NCI-H2171 (cell line): ENCODE measurements at places on chromosomes 12 and 14.

DNA sequence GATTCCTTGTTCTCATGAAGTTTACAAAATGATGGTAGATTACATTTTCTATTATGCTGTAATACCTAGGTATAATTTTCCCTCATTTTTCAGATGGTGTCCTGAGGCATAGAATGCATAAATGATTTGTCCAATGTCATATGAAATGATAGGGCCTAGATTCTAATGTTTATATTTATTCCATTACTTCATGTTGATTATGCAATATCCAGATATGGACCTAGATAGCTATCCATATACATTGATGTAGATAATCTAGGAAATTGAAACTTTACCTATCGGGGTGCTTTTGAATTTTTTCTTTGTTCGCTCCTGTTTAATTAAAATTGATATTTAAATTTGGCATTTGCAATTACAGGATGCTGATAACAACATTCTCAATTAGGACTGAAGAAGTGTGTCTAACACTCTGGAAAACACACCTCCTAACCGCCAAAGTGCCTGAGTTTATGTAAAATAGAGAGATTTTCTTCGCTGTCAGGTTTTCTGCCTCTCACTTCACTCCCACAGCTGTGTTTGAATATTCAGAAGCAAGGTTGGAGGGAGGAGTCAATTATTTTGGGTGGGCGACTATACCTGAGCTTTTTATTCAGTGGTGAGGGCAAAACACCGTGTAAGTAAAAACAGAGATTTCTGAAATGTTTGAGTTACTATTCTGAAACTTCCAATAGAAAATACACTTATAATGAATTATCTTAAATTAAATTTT lies 164.4 kb upstream of the ATP2B1 start:
- no peak for DNase-seq

- no peak for DNase-seq
Observed at GRCh38 chr14:75333606-75334548, 55.2 kb downstream of the FOS start.

GRCh38 chr12:49288412-49288853 lies 6.5 kb upstream of the PRPH start:
- no peak for DNase-seq

DNA sequence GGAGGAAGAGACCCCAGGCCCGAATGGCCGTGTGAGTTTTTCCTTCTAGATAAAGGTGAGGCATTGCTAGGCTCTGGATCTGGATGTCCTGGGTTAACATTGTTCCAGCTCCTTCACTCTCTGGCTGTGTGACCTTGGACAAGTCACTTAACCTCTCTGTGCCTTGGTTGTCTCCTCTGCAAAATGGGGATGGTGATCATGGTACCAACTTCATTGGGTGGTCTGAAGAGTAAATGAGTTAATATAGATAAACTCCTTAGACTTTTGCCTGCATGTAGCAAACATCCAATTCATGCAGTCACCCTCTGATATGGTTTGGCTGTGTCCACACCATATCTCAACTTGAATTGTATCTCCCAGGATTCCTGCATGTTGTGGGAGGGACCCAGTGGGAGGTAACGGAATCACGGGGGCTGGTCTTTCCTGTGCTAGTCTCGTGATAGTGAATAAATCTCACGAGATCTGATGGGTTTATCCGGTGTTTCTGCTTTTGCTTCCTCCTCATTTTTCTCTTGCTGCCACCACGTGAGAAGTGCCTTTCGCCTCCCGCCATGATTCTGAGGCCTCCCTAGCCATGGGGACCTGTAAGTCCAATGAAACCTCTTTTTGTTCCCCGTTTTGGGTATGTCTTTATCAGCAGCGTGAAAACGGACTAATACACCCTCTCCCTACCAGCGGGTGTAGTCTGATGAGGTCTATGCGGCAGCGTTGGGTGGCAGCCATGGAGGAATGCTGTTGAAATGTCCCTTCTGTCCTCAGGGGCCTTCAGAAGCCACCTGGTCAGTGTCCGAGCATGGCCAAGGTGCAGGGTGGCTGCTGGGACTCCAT lies 256.1 kb downstream of the GLT1D1 start:
- DNase-seq, result no peak

DNA sequence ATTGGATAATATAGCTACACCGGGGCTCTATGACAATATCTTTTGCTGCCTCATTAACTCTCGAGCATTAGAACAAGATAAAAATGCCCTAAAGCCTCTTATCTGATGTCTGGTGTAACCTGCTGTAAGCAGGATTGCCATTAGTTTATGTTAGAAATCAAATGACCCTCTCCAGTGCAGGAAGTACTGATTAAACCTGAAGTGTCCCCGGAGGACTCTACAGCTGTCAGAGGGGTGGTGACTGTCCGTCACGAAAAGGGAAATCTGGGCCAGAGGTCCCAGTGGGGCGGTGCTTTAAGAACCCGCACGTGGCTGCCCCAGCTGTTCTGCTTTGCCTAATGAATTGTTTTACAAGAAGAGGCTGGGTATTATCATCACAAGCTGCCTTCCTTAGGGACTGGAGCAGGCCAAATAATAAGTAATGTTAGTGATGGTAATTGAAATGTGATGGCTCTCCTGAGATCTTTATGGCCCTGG lies 55.7 kb downstream of the LIN52 start:
- DNase-seq, result peak; percentile 94

DNA sequence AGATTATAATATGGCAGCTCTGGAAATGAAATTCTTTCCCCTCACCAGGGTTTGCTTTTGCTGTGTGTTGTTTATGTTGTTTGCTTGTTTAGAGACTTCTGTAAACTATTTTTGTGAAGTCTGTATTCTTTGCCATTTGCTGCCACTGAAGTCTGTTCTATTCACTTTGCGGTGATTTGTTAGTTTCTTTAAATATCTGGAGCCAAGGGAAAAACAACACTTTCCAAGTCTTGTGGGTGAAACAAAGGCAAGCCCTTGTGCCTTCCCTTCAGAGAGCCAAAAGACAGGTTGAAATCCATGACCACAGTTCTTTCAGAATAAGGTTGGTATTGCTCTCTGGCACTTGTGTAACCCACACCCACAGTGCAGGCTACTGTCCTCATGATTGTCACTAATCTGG lies 59.5 kb upstream of the RNU6-7 start:
- DNase-seq, result no peak

- no peak for DNase-seq
Observed at GRCh38 chr12:84802161-84802560, 110.4 kb downstream of the SLC6A15 start.

DNA sequence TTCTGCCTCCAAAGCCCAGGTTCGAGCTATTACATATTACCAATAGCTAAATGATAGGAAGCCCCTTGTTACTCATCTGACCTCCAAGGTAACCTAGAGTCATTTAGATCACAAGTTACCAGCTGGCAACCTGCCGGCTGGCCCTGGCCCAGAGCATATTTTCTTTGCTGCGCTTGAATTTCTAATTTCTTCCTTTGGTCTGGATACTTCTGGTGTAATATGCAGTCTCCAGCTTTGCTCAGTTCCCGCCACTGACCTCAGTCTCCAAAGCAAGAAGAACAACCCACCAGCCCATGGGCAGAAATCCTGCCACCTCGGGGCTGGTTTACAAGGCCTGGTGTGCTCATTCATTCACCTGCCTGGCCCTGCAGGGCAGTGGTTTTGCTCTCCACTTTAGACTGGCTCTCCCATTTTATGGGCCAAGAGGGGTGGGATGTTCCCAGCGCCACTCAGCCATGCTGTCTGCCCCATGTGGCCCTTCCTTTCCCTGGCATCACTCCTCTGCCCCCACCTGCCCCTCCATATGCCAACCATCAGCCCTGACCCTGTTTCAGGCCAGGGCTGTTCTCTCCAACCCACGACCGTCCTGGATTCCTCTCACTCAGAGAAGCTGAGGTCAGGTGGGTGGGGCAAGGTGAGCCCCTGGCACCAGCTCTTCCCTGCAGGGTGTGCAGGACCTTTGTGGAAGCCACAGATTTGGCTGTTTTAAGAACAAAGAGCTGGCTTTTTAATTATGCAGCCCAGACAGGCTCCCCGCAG lies 76.0 kb downstream of the PRIMA1 start:
- DNase-seq, result no peak

GRCh38 chr12:79737875-79738718 lies 47.3 kb upstream of the PAWR start:
- peak; percentile 34 for DNase-seq

DNA sequence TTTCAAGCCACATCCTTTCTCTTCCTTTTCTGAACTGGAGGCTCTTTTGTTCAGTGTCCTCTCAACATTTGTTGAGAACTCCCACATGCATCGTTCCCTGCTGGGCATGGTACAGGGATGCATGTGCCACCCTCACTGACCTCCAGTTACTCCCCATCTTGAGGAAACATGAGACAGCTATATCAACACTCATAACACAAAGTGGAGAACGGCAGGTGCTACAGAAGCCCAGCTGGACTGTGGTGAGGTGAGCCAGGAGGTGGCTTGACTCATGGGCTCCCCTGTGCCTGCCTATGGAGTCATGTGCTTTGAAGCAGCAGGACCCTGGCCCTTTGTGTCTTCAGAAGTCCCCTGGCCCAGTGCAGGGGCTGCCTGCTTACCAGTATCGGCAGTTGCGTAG lies 9.7 kb downstream of the MYH6 start:
- DNase-seq, result no peak

DNA sequence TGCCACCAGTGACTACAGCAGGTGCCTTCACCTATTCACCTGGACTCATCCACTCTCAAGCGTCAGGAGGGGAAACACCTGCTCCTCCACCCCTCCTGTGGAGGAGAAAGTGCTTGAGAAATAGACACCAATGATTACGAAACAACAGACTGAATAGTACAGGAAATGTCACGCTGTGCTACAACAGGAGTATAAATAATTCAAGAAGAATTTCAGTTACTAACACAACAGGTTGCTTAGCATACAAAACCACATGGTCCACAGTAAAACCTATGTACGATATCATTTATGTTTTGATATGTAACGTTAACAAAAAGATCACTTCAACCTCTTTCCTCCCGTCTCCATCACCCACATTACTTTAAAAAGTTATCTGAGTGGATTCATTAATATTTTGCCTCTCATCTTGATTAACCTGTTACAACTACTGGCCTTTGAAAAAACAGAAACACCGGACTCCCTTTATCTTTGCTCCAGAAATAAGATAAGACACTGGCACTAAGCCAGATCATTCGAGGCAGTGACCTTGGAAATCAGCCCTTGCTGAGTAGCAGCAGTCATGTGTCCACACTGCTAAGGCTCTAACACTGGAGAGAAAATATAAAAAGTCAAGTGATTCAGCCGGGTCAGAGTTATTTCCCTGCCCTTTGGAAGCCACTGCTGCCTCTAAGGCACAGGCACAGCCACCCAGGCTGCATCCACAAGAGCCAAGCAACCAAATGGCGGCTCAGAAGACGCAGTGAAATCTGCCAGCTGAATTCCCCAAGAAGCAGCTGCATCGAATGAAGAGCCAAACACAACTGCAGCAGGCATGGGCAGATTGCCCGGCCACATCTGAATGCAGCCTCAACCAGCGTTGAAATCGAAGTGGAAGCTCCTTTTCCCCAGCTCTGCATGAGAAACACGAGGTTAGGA lies 40.9 kb downstream of the NT5DC3 start:
- DNase-seq, result peak; percentile 55

DNA sequence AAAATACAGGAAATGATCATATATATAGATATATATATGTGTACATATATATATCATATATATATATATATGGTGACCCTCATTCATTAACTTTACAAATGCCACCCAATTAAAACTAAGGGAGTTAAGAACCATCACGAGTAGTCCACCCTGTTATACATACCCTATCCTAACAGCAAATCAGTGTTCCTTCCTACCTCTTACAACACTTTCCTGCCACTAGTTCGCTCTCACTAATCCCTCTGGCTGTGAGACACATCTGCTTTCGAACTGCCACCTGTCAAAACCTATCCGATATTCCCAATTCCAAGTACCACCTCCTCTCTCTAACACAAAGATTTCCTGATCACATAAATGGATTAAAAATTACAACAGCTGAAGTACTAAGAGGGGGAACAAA lies 100.5 kb downstream of the EEA1 start:
- DNase-seq, result no peak

DNA sequence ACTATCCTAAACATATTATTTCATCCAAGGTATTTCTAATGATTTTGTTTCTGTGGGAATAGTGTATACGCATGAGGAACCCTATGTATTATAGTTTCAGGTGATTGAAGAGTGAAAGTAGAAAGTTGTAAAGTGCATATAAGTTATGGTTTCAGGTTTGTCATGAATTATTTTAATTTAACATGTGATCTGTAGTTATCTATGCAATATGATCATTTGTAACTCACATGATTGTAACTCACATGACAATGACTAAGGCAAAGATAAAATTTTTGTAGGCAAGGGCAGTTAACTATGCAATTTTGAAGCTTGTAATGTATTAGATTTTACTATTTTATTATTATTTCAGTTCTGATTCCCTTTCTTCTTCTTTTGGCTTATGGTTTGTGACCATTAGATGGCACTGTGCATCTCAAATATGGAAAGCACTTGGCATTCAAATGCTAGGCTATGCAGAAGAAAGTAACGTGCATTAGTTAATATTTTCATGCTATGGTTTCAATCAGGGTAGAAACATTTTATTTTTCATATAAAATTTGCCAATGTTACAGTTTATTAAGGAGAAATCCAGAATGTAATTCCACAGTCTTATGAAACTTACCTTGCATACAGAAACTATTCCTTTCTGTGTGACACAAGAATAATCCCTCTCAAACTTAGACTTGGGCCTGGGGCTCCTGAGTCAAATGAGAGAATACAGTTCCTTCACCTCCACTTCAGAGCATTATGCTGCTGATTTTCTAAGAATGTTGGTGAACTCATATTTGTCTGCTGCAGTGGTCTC lies 15.8 kb upstream of the TMEM30B start:
- DNase-seq, result peak; percentile 12

GRCh38 chr14:31020834-31021575 lies 4.4 kb upstream of the AP4S1 start:
- no peak for DNase-seq

DNA sequence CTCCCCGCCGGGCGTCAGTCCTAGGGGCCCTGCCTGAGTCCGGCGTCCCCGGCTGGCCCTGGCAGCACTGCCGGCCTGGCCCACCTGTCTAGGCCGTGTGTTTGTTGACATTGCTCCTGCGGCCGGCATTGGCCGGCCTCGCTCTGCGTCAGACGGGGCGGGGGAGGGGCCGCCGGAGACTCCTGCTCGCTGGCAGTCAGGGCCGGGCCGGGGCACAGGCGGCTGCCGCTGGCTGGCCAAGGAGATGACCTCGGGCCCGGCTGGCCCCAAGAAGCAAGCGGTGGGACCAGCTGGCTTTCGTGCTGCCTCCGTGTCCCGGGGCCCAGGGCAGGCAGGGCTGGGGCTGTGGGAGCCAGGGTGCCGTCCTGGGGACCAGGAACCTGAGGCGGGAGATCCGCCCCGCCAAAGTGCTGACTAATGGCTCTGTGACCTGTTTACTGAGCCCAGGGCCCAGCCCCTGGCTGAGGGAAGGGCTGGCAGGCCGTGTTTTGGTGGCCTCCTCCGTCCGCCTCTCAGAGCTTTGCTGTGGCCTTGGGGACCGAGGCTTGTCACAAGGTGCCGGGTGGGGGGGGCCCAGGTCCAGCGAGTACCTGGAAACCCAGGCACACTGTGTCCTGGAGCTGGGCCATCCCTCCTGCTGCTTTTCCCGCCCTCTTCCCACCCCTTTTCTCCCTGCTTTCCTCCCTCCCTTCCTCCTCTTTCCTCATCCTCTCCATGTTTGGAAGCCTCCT lies 1.8 kb downstream of the ULK1 start:
- no peak for DNase-seq
